ENCODE measurements at places on chromosomes 12 and 14.

- DNase-seq: no peak
These were observed 46.3 kb upstream of the SLC38A4 start for GRCh38 chr12:46872135-46872534.

GRCh38 chr12:32964981-32965585, 68.5 kb upstream of the PKP2 start:
- DNase-seq: no peak

GRCh38 chr12:26853303-26854030, 20.5 kb upstream of the ITPR2 start:
- DNase-seq: no peak

DNA sequence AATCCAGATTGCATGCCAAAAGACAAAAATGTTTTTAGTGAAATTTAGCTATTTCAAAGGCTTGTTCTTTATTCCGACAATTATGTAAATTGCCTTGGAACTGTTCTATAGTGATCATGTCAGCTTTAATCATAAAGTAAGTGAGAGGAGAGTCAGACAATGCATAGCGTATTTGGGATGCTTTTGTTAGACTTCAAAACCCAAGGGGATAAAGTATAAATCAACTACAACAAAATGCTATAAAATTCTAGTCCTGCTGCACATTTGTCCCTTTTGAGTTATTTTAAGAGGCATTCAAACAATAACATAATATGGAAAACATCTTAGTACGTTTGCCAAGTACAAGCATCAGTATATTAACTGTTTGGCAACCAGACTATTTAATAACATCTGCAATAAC, 11.3 kb downstream of the RTRAF start:
- no peak for DNase-seq

DNA sequence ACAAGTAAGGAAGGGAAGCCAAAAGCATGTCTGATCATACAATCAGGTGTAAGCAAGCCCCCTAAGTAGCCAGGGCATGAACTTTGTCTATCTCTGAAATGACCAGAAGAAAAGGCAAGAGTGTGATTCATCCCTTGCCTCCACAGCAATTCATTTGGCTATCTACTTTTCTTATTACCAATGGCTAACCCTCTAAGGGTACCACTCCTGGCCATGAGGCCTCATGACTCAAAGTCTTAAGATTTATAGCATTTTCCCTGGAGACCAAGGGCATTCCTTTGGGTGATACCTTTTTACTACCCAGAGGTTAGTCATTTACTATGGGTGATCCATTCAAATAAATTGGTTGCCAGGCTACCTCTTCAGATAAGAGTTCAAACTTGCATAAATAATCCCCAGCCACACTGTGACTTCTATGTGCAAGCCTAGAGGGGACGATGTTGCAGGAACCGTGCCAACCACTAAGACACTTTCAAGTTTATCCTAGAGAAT, 1.5 kb upstream of the LGALS3 start:
- DNase-seq: no peak
